ENCODE measurements at places on chromosomes 7 and 10.

DNA sequence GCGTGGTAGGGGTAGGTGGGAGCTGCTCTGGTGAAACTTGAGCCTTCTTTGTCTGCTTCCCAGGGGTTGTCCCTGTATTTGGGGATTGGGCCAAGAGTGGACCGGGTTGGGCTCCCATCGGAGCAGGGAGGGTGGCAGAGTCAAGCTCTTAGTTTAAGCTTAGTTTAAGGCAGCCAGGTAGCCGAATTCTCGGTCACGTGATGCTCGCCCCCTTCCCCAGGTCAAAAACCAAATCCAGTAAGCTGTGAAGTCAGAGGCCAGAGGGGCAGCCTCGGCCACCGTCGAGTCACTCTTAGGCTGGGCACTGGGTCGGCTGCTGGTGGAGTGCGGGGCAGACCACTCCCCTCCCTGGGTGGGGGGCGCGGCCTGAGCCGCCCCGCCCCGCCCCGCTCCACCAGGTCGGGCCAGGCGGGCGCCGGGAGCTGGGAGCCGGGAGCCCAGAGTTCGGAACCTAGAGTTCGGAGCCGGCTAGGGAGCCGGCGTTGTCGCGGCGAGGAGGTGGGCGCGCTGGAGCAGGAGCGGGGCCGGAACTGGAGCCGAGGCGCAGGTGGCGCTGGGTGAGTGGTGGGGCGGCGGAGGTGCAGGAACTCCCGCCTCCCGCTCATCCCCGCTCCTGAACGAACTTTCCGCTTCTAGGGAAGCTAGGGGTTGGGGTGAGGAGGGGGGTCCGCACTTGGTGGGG lies 2.8 kb upstream of the LZTS2 start:
- DNase-seq: no peak

GRCh38 chr7:106729720-106730385 lies 68.9 kb upstream of the CCDC71L start:
- no peak for DNase-seq

- no peak for DNase-seq
Measured at GRCh38 chr10:8504499-8504898, 450.0 kb downstream of the GATA3 start.

DNA sequence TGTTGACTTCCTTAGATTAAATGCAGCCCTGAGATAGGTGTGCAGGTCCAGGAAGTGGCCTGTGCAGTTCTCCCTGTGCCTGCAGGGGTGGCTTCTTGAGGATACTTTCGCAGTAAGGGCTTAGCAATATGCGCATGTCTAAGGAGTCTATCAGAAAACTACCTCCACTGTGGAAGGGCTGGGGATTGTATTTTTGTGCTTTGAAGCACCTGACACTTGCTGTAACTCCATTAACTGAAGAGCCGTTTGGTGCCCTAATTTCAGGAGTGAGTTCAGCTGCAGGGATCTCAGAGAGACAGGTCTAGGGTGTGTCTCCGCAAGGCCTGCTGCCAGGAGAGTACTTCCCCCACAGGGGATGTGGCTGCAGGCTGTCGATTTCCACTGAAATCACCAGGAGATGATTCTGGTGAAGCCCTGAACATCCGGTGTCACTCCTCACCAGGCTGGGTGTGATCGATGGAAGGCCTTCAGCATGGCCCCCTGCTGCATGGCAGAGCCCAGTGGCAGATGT lies 35.5 kb downstream of the IKZF1 start:
- DNase-seq: no peak

DNA sequence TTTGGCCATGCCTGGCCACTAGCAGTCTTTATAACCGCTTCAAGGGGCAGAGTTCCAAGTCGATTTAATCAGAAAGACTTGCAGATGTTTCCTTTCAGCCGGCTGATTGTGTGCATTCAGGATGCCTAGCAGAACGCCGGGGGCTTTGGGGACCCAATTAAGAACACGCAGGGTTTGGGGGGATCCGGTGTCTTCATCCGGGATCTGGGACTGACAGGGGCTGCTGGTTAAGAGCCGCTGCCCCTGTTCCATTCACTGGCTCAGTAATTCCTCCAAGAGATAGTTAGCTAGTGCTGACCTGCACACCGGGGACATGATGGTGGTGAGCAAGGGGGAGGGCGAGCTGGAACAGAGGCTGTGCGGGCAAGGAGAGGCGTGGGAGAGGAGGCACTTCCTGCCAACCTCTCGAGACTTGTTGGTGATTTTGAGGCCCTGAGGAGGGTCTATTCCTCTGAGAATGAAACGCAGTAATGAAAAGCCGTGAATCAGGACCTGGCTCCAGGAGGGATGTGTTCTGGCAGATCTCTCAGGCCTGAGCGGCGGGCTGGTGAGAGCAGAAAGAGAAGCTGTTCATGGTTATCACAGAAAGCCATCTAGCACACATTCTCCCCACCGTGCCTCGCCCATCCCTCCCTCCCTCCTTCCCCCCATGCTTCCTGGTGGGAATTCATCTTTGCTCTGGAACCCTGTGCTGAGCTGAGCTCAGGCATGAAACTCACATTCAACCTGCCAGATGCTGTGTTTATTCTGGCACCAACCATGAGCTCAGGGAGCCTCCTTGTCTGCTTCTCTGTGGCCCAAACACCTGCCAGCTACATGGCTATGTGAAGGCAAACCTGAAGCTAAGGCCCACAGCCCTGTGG lies 152.0 kb downstream of the CCDC3 start:
- no peak for DNase-seq

DNA sequence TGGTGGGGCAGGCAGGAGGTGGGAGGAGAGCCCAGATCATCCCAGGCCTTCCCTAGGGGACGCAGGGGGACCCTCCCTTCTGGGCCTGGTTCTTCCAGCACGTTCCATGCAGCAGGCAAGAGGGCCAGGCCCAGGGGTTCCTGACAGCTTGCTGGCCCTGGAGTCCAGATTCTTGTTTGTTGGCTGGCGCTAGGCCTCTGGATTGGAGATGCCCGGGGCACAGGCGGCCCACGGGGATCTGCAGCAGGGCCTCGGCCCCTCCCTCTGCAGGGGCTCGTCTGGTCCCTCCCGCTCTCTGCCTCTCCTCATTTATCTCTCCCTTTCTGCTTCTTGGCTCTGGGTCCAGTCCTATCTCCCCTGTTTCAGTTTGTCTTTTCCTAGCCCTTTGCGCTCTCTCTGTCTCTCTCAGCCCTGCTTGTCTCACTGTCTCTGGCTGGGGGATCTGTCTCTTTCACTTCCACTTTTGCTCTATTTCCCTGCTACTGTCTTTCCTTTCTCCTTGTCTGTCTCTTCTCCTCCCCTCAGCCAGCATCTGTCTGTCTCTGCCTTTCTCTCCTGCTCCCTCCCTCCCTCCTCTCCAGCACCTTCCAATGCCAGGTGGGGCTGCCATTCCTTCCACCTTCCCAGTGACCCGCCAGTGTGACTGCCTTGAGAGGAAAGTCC lies 1.1 kb upstream of the AQP1 start:
- DNase-seq: no peak

DNA sequence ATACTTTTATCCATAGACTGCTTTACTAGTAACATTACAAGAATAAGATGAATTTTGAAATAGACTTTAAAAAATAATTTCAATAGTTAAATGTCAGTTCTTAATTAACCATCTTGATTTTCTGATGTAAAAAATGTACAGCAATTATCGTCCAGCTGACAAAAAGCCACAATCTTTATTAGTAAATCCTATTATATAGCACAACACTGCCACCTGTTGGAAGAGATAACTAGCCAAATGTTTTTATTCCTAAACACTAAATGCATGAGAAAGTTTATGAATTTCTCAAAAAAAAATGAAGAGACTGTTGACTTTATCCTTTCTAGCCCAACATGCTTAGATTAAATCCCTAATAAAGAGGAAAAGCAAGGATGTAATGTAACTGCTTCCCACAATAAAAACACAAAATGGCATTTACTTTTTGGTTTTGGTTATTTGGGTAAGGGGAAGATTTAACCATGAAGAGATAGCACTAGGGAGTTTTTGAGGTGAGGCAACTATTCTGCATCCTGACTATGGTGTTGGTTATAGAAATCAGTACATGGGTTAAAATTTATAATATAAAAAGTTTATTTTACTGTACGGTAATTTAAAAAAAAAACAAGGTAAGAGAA lies 8.0 kb downstream of the COA1 start:
- no peak for DNase-seq

GRCh38 chr7:7221599-7222038 lies 39.3 kb downstream of the C1GALT1 start:
- no peak for DNase-seq

- no peak for DNase-seq
Measured at GRCh38 chr10:20181434-20181833, 365.2 kb downstream of the PLXDC2 start.

DNA sequence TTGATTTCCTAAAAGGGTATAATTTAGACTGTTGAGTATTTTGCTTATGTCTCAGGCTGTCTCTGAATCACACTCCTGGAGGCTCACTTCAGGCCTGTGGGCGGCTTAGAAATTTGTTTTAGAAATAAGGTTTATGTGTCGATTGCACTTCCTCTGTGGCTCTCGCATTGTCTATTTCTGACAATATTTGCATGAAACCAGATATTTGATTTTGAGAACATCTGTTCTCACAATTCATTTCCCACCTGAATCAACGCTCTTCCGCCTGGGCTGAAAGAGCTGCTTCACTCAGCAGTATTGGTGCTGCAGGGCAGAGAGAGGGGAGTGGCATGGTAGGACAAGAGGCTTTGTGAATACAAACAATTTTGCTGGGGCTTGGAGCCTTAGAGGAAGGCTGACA lies 262.0 kb downstream of the ADRA2A start:
- DNase-seq: no peak

DNA sequence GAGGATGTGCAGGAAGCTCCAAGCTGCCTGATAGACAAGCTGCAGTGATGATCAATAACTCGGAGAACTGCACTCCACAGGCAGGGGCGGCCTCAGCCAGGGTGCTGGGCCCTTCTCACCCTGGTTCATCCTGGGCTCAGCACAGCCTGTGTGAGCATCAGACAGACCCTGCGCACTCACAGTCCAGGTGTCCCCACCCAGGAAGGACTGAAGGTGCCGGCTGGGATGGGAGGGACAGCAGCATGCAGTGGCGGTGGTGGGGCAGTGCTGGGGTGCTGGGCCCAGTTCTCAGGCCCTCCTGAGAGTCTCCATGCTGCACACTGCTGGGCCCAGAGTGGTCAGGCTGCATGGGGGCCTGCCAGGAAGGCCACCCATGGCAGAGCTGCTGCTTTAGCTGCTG lies 74.1 kb downstream of the ITIH5 start:
- no peak for DNase-seq

- DNase-seq: no peak
Measured at GRCh38 chr10:64097391-64098122, 576.4 kb downstream of the REEP3 start.

- no peak for DNase-seq
Measured at GRCh38 chr10:111856631-111857030, 326.9 kb downstream of the GPAM start.

DNA sequence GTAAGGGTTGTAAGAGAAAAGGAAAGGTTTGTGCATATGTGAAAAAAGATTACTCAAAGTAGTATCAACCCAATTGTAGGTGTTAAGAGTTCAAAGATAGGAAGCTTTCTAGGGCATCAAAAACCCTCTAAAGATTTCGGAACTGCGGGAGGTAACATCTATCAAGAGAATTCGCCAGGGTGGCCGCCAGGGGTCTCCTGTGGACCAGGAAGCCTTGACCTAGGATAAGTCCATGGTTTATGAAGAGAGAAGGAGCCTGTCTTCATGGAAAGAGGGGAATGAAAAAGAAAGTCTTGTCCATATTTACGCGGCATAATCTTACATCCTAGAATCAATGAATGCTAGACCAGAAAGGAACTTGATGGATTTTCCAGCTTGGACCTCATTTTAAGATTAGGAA lies 140.7 kb upstream of the CALCR start:
- DNase-seq: no peak

GRCh38 chr7:156178857-156179256 lies 366.6 kb upstream of the SHH start:
- no peak for DNase-seq

DNA sequence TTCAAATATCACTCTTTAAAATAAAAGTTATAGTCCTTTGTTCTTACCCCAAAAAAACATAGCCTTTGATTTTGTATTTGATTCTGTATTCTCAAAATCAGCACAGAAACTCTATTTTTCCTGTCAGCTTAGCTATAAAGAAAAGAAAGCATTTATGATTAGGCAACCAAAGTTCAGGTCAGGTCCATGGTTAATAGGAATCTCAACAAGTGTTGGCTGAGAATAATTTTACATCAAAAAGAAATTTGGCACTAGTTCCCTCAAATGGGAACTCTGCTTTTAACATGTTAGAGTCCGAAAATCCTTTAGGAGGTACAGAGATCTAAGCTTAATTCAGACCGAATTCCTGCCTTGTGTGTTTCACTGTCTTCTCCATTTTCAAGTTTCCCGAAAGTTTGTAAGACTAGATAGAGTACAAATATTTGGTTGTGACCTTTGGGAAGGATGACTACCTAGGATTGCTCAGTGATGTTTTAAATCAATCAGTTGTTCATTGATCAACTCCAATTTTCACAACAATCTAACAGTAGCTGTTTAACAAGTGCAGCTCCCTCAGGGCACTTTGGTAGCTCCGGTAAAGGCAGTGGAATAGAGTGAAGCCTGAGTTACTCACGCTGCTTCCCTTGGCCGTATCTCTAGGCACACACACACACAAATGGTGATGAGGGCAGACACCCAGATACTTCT lies 8.8 kb upstream of the ENO4 start:
- no peak for DNase-seq

DNA sequence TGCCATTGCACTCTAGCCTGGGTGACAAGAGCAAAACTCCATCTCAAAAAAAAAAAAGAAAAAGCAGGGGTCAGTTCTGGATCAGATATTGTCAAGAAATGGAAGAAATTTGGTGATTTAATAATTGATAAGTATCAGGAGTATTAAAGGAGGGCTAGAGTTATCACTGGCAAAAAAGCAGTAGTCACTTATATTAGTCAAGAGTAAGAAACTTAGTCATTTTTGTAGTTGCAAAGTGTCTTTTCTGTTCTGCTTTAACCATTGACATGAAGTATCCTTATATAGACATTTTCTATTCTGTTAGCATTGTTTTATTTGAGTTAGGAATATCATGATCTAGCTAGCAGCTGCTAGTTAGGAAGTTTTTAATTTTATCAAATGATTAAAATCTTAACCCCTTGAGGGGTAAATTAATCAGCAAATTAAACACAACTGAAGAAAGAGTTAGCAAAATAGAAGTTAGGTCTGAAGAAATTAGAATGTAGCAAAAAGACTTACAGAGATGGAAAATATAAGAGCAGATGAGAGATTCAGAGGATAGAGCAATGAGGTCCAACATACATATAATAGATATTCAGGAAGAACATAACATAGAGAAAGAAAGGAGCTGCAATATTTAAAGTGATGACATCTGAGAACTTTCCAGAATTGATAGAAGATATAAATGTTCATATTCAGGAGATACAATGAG lies 7.3 kb upstream of the CCDC6 start:
- DNase-seq: no peak

DNA sequence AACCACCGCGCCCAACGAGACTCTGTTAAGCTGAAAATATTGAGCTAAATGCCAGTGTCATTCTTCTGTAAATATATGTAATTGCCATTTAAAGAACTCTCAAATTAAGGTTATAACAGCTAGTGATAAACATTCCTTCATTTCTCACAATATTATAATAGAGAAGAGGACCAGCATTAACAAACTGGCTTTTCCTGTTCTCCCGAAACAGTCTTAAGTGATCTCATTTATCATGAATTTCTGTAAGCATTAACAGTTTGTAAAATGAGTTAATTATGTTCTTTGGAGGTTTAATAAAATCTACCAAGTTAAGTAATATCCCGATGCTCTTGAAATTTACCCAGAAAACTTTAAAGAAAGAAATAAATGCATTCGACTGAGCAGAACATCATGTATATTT lies 352.8 kb downstream of the KCNMA1 start:
- no peak for DNase-seq
